ENCODE measurements at places on chromosomes 12 and 14. TPM values are rescaled to one million over a fixed set of nuclear protein-coding genes. Genes with fewer than 3 reads are reported as not detected.

Gene TMCC3
- 0.42 TPM for polyA plus RNA-seq

Gene SRRM4
- polyA plus RNA-seq, result 0.05 TPM

- no peak for DNase-seq
These were observed 26.2 kb upstream of the TRAF3 start for GRCh38 chr14:102751088-102751487.

GRCh38 chr12:1246637-1247036 lies 255.6 kb downstream of the ERC1 start:
- DNase-seq, result no peak

Measured in SK-N-SH (cell line).